Spleen (tissue), 13 donors: ENCODE measurements at places on chromosomes 16 and 17. TPM values are rescaled to one million over a fixed set of nuclear protein-coding genes. Genes with fewer than 3 reads are reported as not detected.

GRCh38 chr17:79201119-79201518 lies 126.5 kb downstream of the ENGASE start:
- DNase-seq = no peak

GRCh38 chr17:79844869-79845600 lies 5.8 kb upstream of the CBX4 start:
- peak; percentile 90 for DNase-seq

GRCh38 chr16:5882087-5882640 lies 784.6 kb upstream of the EEF2KMT start:
- DNase-seq = no peak

DNA sequence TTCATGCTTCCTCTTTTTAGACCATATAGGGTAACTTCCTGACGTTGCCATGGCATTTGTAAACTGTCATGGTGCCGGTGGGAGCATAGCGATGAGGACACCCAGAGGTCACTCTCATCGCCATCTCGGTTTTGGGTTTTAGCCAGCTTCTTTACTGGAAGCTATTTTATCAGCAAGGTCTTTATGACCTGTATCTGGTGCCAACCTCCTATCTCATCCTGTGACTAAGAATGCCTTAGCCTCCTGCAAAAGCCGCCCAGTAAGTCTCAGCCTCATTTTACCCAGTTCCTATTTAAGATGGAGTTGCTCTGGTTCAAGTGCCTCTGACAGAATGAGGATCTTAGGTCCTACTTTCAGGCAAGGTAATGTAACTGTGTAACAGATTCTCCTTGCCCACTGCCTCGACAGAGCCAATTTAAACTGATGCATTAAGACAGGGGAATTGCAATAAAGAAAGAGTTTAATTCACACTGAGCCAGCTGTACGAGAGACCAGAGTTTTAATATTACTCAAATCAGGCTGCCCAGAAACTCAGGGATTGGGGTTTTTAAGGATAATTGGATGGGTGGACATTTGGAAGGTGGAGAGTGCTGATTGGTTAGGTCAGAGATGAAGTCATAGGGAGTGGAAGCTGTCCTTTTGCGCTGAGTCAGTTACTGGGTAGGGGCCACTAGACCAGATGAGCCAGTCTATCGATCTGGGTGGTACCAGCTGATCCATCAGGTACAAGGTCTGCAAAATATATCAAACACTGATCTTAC lies 59.9 kb upstream of the ATF7IP2 start:
- no peak for DNase-seq

DNA sequence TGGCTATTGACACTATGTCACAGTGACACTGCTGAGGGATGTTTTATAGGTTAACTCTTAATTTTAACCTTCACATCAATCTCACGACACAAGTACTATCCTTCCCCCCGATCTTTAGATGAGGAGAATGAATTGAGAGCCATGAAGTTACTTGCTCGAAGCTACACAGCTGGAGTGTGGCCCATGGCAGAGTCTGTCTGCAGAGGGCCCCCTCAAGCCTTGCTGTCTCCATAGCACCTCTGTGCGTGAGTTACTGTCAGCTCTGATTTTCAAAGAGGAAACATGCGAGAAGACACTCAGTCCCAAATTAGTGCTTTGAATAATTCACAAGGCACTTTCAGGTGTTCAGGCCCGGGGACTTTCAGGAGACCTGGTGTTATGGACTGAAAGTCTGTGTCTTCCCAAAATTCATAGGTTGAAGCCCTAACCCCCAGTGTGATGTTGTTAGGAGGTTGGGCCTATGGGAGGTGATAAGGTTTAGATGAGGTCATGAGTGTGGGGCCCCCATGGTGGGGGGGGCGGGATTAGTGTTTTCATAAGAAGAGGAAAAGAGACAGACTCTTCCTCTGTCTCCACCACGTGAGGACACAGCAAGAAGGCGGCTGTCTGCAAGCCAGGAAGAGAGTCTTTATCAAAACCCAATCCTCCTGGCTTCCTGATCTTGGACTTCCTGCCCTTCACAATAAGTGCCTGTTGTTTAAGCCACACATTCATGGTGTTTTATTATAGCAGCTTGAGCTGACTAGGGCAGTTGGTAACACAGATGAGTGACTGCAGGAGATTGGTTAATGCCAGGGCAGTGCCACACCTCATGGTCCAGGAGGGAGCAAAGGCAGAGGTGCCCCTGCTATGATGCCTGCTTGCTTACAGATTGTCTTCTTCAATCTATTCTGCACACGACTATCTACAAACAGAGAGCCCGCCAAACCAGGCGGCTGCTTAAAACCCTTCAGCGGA lies 281.8 kb downstream of the HAPSTR1 start:
- no peak for DNase-seq

DNA sequence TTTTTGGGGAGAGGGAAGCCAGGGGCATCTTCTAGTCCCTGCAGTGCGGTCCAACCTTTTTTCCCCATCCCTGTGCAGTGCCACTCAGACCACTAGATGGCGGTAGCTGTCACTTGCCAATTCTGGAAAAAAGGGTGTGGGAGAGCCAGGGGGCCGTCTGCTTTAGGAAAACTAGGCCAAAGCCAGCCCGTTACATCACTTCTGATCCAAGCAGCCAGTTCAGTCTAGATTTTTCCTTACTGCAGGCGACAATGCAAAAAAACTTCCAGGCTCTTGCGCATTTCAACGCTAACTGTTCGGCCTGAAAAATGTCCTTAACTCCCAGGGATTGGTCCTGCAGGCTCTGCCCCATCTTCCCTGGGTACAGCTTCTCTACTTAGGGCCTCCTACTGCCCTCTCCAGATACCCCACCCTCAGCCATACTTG lies 69.2 kb upstream of the CES5A start:
- no peak for DNase-seq

DNA sequence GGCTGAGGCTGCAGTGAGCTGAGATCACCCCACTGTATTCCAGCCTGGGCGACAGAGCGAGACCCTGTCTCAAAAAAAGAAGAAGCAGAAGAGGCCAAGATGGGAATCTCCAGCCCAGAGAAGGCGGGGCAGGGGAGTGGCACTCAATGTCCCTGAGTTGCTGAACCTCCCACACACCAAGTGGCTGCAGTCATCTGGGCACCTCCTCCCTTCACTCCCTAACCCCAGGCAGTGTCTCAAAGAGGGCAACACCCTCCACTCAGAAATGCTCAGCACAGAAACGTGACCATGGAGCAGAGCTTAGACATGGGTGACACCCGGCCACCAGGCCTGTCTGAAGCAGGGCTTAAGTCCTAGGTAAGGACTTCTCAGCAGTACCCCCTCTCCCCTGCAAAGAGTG lies 36.3 kb upstream of the BCAR1 start:
- DNase-seq = no peak

DNA sequence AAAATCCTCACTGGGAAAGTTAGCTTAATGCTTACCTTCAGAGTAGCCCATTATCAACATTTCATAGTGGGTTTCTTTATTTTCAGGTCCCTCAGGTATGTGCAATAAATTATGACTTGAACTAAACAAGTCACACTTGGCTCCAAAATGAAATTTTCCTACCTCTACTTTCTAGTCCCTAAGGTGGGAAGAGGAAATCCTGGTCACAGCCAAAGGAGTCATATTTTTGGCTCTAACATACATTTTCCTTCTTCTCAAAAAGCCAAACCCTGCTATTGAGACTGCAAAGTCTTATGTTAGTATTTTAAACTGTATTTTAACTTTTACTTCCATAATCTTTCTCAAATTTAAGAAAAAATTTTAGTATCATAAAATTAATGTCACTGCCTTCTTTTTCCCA lies 128.9 kb downstream of the BRIP1 start:
- no peak for DNase-seq

- DNase-seq = no peak
Measured at GRCh38 chr16:16032271-16032979, 83.0 kb downstream of the ABCC1 start.

DNA sequence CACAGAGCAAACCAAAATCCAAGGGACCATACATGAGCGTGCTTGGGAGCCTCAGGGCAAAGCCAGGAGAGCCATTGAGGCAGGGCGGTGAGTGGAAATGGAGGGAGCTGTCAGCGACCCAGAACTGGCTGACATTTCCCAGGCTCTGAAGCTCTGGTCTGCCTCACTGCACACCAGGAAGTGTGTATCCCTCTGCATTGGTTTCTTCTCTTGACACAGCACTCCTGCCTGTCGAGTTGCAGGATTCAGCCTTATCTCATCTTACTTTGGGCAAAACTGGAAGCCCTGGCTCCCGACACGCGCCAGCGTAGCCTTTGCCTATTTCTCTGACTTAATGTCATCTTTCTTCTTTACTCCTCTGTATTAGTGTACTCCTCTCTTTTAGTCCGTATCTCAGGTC lies 144.7 kb upstream of the HS3ST3A1 start:
- DNase-seq = no peak

DNA sequence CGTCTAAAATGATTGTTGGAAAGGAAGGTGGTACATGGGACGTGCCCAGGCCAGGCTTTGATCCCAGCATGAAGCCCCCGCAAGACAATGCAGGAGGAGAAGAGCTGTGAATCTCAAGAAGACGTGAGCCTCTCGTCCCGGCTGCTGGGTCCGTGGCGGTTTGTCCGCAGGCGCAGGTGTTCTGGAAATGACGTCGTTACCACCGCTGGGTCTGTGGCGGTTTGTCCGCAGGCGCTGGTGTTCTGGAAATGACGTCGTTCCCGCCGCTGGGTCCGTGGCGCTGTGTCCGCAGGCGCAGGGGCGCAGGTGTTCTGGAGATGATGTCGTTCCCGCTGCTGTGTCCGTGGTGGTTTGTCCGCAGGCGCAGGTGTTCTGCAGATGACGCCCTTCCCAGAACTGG lies 14.1 kb downstream of the SPG7 start:
- DNase-seq = no peak

- DNase-seq = no peak
Measured at GRCh38 chr16:87250431-87250960, 66.7 kb downstream of the C16orf95 start.

- no peak for DNase-seq
Measured at GRCh38 chr16:10485159-10485558, 95.2 kb downstream of the EMP2 start.

DNA sequence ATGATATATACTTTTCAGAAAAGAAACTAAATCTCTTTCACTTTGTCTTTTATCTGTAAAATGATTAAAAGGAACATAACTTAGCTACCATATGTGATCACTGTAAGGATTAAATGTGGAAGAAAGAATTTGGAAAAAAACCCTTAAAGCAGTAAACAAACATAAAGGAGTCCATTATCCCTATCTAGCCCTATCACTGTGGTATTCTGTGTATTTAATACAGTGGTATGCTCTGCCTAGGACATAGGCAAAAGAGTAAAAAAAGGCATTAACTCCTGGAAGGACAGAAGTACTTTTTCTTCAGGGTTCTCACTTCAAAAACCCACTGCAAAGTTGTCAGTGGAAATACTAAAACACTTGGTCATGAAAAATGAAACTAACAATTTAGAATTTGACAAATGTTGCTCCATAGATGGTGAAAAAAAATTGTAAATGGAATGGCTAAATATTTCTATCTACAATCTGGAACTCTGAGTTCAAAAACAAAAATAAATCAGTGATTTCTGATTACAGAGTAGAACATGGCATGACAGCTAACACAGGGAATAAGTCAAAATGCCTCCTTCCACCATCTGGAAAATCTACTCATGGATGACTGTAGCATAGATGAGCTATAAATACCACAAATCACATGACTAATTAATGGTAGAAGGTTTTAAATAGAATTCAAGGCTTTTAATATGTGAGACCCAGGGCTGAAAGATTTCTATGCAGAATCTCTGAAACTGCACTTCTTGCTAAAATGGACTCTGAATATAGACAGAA lies 140.1 kb downstream of the ITFG1 start:
- no peak for DNase-seq

GRCh38 chr16:22216191-22216831 lies 10.2 kb downstream of the EEF2K start:
- no peak for DNase-seq

DNA sequence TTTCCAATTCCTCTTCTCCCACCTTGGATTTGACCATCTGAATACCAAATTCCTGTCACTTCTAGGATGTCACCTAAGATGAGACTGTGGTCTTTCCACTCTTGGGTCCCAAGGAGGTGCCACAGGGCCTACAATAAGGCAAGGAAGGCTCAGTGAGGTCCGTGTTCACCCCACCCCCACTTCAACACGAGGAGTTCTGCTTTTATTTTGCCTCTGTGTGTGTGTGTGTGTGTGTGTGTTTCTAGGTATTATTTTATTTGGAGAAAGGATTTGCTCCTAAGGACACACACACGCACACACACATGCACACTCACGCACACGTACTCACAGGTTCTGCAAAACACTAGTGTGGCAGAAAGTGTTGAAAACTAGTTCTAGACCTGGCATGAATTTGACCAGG lies 24.5 kb upstream of the PHOSPHO1 start:
- DNase-seq = no peak

The BICDL2 gene
- 0.15 TPM for polyA plus RNA-seq

The CIITA gene
- polyA plus RNA-seq = 67.0 TPM

The C16orf89 gene
- polyA plus RNA-seq = 1.7 TPM

The NLRC3 gene
- polyA plus RNA-seq = 15.2 TPM

The VMO1 gene
- 10.9 TPM for polyA plus RNA-seq

The CAVIN1 gene
- polyA plus RNA-seq = 34.7 TPM

The MYH1 gene
- polyA plus RNA-seq = not detected

The KCNH4 gene
- polyA plus RNA-seq = 0.15 TPM

The SYT17 gene
- 1.5 TPM for polyA plus RNA-seq

The SLC47A1 gene
- 2.4 TPM for polyA plus RNA-seq

The CMTM1 gene
- polyA plus RNA-seq = 0.15 TPM

The ITGB3 gene
- 1.1 TPM for polyA plus RNA-seq

The SULT1A1 gene
- 42.5 TPM for polyA plus RNA-seq

The TBC1D3K gene
- polyA plus RNA-seq = not detected

The EMC6 gene
- polyA plus RNA-seq = 85.3 TPM
